ENCODE measurements at places on chromosomes 3 and 15.

GRCh38 chr3:5255404-5256344, 68.2 kb downstream of the EDEM1 start:
- no peak for DNase-seq

- DNase-seq, result no peak
These were observed 297.4 kb upstream of the EPHA3 start for GRCh38 chr3:88809993-88810392.

DNA sequence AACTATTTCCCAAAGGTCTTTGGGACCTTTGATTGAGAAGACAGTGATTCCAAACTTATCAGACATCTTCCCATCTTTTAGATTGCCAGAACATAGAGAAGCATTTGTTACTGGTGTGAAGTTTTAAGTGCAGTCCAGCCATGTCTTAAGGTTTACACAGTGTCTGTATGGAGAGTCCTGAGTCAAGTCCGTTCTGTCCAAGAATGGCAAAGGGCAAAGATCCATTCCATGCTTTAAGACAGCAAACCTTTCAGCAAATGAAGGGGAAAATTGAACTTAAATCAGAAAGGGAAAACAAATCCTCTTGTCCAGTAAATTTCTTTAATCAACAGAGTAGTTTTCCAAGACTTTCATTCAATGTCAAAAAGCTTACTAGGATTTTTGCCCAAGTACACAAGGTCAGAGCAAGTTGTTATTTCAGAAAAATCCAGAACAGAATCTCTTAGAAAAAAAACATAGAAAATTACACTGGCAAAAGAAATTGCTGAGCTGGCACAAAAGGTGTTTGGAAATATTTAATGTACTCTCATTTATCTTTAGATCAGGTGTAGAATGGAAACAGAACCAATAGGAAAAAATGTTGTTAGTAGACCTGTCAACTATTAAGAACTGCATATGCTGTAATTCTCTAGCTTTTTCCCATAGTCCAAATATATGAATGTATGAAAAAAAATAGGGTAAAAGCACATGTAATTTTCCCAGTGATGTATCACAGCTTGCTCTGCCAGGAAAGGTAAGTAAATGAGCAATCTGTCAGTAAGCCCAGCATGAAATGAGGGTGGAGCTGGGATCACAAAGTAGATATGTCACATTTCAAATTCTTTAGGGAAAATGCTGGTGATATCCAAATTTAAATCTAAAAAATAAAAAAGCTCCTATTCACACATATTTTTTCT, 1099.9 kb downstream of the TUSC7 start:
- DNase-seq, result no peak

DNA sequence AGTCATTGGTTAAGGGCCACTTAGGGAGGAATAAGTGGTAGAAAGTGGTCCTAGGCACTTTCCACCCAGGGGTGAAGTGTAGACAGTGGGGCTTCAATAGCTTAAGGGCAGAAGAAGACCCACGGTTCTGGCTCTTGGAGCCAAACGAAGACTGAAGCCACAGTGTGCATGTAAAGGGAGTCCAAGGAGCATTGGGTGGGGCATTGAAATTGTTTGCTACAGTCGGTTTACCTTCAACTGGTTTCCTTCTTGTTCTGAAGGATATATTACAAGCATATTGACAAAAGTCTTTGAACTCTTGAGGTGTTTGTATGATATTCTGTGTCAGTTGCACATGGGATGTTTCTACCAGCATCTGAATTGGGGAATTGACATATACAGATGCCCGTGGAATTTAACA, 166.5 kb upstream of the CTDSPL start:
- no peak for DNase-seq

GRCh38 chr3:62529230-62529629, 155.9 kb upstream of the FEZF2 start:
- DNase-seq, result no peak

DNA sequence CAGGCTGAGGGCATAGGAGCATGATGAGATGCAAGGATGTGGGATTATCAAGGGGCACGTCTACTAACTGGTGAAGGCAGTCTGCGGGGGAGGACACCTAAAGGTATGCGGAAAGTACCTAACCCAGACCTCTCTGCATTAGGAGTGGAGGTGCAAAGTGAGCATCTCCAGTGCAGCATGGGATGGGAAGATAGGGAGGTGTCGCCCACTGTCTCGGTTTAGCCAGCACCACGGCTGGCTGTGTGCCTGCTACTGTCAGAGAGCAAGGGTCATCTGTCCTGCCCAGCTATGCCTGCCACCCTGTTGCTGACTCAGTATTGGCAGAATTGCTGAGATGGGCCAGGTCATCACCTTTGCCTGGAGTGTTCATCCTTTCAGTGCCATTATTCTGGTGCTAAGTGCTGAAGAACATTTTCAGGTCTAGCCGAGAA, 40.1 kb downstream of the OXNAD1 start:
- DNase-seq, result peak; percentile 36

DNA sequence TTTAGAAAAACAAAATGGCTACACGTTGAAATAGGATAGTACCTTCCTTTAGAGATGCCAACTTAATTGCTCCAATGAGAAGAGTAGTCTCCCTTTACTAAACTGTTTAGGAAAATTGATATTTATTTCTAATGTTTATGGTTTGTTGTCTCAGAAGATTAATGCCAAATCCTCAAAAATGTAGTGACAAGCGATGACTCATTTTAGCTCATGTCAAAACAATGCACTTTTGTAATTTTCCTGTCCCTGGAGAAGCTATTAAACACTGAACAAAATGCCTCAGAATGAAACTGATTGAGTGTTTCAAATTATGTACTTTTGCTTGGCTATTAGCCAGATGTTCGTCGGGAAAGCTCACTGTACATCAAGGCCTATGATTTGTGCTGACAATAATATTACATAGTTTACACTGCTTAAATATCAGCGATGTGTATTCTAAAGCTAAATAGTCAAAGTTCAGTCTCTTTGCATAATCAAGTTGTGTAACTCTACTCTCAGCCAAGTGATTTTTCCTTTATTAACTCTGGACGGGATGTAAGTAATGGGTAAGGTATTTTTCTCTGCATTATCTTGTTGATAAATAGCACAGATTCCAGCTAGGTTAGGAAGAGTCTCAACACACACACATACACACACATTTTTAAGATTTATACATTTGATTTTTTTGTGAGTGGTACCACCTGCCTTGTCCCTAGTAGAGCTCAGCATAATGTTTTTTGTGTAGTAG, 83.7 kb downstream of the CMSS1 start:
- no peak for DNase-seq

- DNase-seq, result no peak
These were observed 2.8 kb downstream of the TMEM43 start for GRCh38 chr3:14127516-14128161.

DNA sequence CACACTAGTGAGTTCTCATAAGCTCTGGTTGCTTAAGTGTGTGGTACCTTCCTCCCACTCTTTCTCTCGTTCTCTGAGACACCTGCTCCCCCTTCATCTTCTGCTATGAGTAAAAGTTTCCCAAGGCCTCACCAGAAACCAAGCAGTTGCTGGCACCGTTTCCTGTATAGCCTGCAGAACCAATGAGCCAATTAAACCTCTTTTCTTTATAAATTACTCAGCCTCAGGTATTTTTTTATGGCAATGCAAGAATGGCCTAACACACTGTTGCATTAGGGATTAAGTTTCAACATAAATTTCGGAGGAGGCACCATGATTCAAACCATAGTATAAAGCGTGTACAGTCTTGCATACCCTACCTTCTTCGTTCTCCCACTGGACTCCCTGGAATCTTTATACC, 252.3 kb upstream of the CHRM5 start:
- DNase-seq, result no peak

DNA sequence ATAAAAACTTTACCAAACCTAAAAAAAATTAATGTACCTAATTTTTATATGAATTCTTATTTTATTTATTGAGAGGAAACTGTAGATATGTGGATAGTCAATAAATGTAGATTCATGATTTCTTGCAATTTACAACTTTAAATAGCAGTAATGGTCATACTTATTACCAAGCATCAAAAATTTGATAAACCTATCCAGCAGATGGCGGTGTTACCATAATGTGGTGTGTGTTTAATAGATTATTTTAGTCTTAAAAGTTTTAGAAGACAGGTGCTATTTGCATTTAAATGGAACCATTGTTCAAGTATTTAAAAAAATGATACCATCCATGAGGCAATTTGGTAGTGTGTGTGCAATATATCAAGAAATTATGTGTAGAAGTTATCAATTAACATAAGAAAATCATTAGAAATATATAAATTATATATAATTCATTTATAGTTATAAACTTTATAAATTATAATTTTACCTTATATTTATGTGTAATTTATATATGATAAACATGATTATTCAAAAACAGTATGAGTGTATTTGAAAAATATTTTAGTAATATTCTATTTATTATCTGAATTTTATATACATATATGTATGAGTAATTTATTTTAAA, 176.0 kb upstream of the BCHE start:
- no peak for DNase-seq

All from activated T-cell treated with anti-CD3 and anti-CD28 coated beads for 4 hours (primary cell).